ENCODE measurements at places on chromosomes 6 and 20.

- DNase-seq = no peak
These were observed 237.7 kb downstream of the ARHGAP18 start for GRCh38 chr6:129472239-129472638.

- no peak for DNase-seq
These were observed 24.9 kb upstream of the FUCA2 start for GRCh38 chr6:143536461-143536865.

GRCh38 chr6:8085053-8085511 lies 17.3 kb downstream of the EEF1E1 start:
- DNase-seq = no peak

- DNase-seq = no peak
These were observed 10.5 kb upstream of the MAP1LC3A start for GRCh38 chr20:34547844-34548613.

- no peak for DNase-seq
These were observed 101.7 kb downstream of the F13A1 start for GRCh38 chr6:6218759-6219085.

- no peak for DNase-seq
These were observed at the start of gene LINC00237 for GRCh38 chr20:21106171-21107017. LINC00237 (minus strand) TSS chr20:21106358.

DNA sequence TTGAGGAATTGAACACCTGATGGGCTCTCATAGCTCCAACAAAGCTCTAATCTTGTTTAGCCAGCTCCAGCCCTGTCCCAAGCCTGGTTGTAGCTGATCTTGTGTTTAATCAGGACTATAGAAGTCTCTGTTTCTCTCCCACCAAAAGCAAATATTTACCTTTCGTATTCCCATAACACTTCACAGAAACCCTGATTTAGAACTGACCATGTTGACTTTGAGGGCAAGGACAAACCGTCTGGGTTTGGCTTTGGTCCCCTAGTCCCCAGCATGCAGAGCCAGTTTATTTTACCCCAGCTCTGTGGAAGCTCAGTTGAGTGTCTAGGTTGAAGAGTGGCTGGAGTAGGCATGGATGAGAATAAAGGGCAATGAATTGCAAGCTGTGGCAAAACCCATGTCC lies 18.0 kb upstream of the SIM1 start:
- no peak for DNase-seq

Data from activated CD4-positive, alpha-beta T cell treated with anti-CD3 and anti-CD28 coated beads, Interleukin-2, amount 50 U/mL, for 24 hours (primary cell).